ENCODE measurements at places on chromosomes 6 and 20.

DNA sequence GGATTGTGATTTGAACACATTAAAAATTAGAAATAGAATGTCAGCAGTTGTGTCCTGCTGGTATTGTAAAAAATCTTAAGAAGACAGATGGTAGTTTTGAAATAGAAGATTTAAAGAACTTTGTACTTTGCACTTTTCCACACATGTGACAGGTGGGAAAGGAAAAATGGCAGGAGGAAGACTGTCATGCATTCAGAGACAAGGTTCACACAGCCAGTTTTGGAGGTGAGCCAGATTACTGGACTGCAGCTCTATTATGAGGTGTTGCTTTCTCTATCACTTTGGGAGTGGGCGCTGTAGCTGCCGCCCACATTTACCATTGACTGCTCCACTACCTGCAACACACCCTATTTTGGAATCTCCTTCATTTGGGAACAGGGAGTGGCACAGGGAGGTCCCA is 12.1 kb upstream of the NDUFAF4 start:
- no peak for DNase-seq

- no peak for DNase-seq
Observed at GRCh38 chr20:23021951-23022350, 13.2 kb upstream of the SSTR4 start.

- no peak for DNase-seq
Observed at GRCh38 chr6:56318851-56319250, 71.5 kb upstream of the COL21A1 start.

DNA sequence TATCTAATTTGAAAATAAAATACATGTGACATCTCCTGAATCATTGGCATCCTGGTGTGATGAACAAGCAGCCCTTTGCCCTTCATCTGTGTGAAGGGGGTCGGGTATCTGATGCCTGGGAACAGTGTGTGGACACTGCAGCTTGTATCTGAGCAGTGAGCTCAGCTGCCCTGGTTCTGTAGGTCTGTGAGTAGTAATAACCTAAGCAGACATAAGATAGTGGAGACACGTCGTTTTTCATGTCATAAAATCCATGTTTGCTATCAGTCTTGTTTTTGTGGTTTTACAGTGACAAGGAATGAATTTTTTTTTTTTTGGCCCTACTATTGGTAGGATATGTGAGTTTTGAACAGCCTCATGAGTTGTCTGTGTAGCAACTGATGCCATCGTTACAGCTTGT is 133.0 kb downstream of the JARID2 start:
- no peak for DNase-seq

- DNase-seq: no peak
Observed at GRCh38 chr20:59125836-59126235, 37.8 kb upstream of the ZNF831 start.

GRCh38 chr6:124780623-124781022 is 181.6 kb upstream of the RNF217 start:
- DNase-seq: no peak

DNA sequence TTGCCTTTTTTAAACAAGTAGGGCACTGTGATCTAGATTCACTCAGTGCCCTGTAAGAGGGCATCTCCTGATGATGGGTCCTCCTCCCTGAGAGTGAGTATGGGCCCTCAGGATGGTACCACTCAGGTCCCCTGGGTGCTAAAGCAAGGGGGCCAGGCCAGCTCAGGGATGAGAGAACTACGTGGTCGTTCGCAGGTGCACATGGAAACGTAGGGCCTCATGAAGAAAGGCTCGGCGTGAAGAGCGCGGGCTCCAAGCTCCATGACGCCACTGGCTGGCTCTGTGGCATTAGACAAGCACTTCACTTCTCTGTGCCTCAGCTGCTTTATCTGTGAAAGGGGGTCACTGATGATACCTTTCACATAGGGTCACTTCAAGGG is 50.7 kb downstream of the SYNJ2 start:
- DNase-seq: no peak

DNA sequence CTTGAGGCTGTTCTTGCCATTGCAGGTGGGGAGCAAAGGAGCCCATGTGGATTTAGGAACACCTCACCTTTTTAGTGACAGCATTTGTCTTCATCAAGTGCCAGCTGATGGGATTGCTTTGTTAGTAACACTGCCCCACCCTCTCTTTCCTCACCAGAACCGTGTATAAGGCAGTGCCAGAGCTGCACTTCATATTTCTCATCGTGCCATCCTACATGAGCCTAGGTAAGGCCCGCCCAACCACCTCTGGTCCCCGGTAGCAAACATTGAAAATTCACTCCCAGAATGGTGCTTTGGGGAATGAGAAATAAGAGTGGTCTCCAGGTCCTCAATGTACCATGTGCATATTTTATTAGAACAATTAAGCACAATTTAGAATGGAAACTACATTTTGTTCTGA is 22.7 kb downstream of the CFAP61 start:
- DNase-seq: no peak

DNA sequence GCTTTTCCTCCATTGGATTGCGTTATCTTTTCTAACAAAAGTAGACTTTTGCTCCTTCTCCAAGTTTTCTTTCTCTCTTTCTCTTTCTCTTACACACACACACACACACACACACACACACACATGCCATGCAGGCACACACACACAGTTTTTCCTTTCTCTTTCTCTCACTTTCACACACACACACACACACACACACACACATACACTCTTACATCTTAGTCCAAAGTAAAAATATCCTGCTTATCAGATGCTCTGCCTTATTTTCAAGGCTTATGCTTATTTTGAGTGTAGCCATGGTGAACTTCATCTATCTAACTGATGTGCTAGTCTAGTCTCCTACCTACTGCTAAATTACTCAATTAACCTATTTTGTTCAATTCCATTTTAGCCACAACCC is 34.4 kb upstream of the RAB23 start:
- DNase-seq: no peak

- no peak for DNase-seq
Observed at GRCh38 chr6:87697581-87698546, 4.2 kb downstream of the AKIRIN2 start.

DNA sequence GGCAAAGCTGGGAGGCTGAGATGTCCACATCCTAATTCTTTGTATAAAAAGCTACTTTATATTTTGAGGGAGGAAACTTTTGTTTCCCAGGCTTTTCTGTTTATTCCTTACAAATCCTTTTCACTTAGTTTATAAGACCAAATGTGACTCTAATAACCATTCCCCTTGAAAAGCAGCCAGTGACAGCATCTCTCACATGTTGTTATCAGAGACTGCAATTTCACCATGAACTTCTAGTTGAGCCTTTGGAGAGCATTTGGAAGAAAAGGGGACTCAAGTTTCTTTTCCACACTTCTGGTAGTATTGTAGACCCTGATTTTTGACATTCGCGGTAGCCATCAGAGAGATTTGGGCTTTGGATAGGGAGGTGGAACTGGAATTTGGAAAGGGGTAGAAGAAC is 215.8 kb downstream of the RNF144B start:
- no peak for DNase-seq

- no peak for DNase-seq
Observed at GRCh38 chr6:16799279-16800193, 38.3 kb upstream of the ATXN1 start.

GRCh38 chr20:20410678-20411077 is 42.8 kb downstream of the INSM1 start:
- DNase-seq: no peak

DNA sequence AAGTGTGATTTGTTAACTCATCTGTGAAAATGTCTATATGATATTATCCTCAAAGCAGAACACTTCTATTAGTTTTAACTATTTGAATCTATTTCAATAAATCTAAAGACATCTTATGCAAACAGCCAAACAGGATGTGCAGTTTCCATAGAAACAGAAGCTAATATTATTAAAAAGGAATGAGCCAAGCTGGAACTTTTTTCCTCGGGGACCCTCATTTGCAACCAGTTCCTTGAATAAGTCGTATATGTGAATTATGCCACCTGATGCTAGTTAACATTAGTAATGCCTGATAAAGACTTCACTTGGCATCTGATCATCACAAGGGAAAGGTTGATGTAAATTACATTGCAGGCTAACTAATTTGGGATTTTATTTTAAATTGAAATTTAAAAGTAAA is 216.9 kb upstream of the SMLR1 start:
- DNase-seq: no peak

GRCh38 chr20:10468340-10468845 is 33.3 kb downstream of the SLX4IP start:
- DNase-seq: no peak

GRCh38 chr6:137926207-137926731 is 59.2 kb downstream of the TNFAIP3 start:
- no peak for DNase-seq

DNA sequence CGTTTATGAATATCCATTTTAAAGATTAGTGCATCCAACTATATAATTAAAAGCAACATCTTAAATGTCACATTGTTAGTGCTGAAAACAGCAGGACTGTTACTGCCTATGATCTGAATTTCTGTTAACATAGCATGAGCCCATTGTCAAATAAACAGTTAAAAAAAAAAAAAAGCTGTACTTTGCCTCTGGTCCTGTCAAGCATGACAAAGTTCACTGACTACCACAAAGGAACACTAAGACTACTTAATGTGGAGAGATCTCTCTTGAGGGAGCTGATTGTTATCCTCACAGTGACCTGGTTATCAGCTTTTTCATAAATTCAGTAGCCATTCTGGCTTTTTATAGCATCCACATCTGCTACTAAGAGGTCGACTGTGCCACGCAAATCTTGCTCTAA is 228.1 kb downstream of the TMEM200A start:
- no peak for DNase-seq

DNA sequence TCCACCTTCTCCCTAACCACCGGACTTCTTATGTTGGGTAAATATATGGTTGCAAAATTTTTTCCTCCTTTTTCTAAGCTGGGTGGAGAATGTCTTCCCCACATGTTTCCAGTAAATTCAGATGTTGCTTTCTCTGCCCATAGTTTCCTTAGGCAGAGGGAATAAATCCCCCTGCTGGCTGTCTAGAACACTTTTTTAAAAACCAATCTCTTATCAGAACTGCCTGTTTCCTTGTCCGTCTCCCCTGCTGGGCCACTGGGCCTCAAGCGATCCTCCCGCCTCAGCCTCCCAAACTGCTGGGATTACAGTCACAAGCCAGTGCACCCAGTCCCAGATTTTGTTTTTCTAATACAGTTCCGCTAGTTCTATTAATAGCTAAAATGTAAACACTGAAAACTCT is 9.9 kb upstream of the WFDC2 start:
- DNase-seq: no peak

DNA sequence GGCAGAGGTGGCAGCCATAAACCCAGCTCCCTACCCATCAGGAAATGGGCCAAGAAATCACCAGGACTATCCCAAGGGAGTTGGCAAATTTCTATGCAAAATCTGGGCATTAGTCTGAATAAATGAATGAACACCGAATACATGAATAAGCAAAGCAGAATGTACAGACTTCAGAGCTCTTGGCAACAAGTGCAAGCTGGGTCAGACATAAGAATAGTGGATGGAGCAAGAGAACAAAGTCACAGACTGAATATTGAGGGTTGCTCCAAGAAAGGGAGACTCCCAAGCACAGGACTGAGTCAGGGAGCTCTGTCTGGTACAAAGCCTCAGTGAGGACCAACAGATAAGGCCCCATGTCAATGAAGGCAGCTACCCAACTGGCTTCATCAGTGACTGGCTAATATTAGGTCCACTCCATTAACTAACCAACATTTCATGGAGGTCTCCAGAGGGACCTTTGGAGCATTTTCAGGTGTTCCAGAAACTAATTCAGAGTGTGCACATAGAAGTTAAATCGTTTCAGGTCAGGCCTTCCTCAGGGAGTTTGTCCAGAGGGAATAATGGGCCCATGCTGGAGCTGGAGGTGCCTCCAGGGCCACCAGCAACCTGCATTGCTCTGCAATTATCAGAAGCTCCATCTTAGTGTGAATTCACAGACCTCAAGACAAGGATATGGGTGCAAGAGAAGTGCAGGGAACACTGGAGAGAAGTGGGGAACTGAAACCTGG is 191.5 kb upstream of the RALGAPA2 start:
- DNase-seq: no peak

DNA sequence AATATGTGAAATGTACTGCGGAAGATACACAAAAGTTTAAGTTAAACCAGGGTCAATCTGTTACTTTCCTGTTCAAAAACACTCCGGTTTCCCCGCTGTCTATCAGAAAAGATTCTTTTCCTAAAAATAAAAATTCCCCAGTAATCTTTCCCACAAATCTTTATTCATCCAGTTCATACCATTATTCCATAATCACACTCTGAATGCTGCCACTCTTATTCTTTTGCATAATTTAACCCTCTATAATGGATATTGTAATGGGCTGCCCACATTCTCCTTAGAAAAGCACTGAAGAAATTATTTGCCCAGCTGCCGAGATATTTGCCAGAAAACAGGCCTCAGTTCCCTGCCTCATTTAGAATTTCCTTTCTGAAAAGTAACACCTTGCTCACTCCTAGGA is 68.6 kb downstream of the EPHA7 start:
- no peak for DNase-seq

DNA sequence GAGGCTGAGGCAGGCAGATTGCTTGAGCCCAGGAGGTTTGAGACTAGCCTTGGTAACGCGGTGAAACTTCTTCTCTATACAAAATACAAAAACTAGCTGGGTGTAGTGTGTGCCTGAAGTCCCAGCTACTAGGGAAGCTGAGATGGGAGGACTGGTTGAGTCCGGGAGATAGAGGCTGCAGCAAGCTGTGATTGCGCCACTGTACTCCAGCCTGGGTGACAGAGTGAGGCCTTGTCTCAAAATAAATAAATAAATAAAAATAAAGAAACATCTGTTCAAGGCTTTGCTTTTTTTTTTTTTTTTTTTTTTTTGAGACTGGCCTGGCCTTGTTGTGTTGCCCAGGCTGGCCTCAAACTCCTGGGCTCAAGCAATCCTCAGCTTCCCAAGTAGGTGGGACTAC is 23.7 kb upstream of the SLC23A2 start:
- DNase-seq: no peak

DNA sequence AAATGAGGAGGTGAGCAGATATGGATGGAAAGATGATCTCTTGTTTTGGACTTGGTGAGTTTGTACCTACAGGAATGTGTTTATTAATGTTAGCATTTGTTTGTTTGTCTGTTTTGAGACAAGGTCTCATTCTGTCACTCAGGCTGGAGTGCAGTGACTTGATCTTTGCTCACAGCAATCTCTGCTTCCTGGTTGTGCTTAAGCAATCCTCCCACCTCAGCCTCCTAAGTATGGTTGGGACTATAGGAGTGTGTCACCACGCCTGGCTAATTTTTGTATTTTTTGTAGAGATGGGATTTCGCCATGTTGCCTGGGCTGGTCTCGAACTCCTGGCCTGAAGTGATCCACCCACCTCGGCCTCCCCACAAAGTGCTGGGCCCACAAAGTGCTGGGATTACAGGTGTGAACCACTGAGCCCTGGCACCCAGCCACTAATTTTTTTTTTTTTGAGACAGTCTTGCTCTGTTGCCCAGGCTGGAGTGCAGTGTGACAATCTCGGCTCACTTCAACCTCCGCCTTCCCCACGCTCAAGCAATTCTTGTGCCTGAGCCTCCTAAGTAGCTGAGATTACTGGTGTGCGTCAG is 7.1 kb downstream of the CASP8AP2 start:
- no peak for DNase-seq

GRCh38 chr6:135002229-135002844 is 52.3 kb downstream of the HBS1L start:
- DNase-seq: no peak

- no peak for DNase-seq
Observed at GRCh38 chr6:22807818-22808217, 238.5 kb downstream of the HDGFL1 start.

Data from thoracic aorta (tissue), 2 donors.